ENCODE measurements at places on chromosomes 12 and 14. TPM values are rescaled to one million over a fixed set of nuclear protein-coding genes. Genes with fewer than 3 reads are reported as not detected.

Gene TRIM9
- 2.4 TPM for total RNA-seq

Gene DPPA3
- total RNA-seq, result not detected

Gene COL2A1
- total RNA-seq, result not detected

Gene TMTC2
- total RNA-seq, result 2.5 TPM

Gene KSR2
- total RNA-seq, result 0.14 TPM

Gene PRR4
- 1.3 TPM for total RNA-seq

- no peaks in the 10 kb centered on the region for H3K4me1 ChIP-seq
- peaks cover 8% of the 10 kb centered on the region for H3K27me3 ChIP-seq
- DNase-seq, result no peak
- no peaks in the 10 kb centered on the region for H3K36me3 ChIP-seq
Measured at GRCh38 chr14:72634691-72635616, 258.9 kb downstream of the DPF3 start.

GRCh38 chr14:101115652-101116051, 212.1 kb upstream of the RTL1 start:
- H3K4me3 ChIP-seq, result no peak overlapping the region
- peaks cover 11% of the 10 kb centered on the region for H3K4me1 ChIP-seq
- H3K27ac ChIP-seq, result no peak overlapping the region
- no peaks in the 10 kb centered on the region for H3K36me3 ChIP-seq

DNA sequence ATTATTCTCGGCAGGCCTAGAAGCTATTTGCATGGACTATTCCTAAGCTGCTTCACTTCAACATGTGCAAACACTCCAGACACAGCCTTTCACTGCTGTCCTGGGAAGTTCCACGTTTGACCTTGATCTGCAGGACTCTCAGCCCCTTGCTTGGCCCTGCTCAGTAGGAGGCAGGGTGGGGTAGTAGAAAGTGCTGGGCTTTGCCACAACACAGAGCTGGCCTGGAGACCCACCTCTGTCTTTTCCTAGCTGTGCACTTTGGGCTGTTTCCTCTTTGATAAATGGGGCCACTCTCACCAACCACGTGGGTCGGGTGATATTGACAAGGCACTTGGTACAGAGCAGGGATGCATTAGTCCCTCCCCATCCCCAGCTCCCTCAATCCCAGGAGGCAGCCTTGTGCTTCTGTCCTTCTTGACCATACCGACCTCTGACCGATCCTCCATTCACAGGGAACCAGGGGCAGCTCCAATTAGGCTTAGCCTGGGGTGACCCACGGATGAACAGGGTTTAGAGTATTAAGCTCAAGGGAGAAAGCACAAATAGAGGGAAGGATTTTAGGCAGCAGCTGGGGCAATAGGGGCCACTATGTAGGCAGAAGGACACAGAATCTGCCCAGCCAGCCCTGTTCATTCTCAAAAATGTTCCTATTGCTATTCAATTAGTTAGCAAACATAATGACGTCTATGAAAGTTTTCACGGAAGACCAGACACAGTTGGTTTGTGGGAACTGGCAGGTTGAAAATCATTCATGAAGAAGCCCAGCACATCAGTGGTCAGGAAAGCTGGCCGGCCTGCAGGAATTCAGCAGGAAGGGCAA, 63.3 kb downstream of the SYNE3 start:
- no peak overlapping the region for H3K27ac ChIP-seq
- no peaks in the 10 kb centered on the region for H3K4me1 ChIP-seq
- H3K27me3 ChIP-seq, result no peaks in the 10 kb centered on the region
- no peak for DNase-seq
- peaks cover 28% of the 10 kb centered on the region for H3K36me3 ChIP-seq

GRCh38 chr12:39103552-39104165, 198.3 kb upstream of the CPNE8 start:
- H3K36me3 ChIP-seq, result no peaks in the 10 kb centered on the region
- H3K27me3 ChIP-seq, result peaks cover 2% of the 10 kb centered on the region
- peak; percentile 10 for DNase-seq

DNA sequence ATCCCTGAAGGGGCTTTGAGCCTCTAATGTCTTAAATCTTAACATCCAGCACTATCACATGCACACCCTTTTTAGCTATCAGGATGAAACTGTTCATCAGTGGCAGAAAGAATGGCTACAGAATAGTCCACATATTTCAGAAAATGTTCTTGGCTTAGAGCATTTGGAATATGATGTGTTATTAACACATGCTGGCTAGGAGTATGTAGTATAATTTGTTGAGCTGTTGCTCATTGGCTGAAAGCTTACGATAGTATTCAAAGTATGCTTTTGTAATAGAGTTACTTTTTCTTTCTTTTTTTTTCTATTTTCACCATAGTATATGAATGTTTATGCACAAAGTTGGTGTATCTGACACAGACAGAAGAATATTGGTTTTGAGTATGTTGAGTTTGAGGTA, 55.1 kb downstream of the MNAT1 start:
- no peaks in the 10 kb centered on the region for H3K27me3 ChIP-seq
- H3K4me1 ChIP-seq, result no peaks in the 10 kb centered on the region
- H3K36me3 ChIP-seq, result peaks cover 20% of the 10 kb centered on the region
- no peak overlapping the region for H3K27ac ChIP-seq
- no peak for DNase-seq

- no peak overlapping the region for H3K27ac ChIP-seq
- H3K4me1 ChIP-seq, result no peaks in the 10 kb centered on the region
- no peak for DNase-seq
- H3K27me3 ChIP-seq, result no peaks in the 10 kb centered on the region
- H3K36me3 ChIP-seq, result no peaks in the 10 kb centered on the region
Measured at GRCh38 chr14:100187247-100187833, 27.9 kb upstream of the DEGS2 start.

DNA sequence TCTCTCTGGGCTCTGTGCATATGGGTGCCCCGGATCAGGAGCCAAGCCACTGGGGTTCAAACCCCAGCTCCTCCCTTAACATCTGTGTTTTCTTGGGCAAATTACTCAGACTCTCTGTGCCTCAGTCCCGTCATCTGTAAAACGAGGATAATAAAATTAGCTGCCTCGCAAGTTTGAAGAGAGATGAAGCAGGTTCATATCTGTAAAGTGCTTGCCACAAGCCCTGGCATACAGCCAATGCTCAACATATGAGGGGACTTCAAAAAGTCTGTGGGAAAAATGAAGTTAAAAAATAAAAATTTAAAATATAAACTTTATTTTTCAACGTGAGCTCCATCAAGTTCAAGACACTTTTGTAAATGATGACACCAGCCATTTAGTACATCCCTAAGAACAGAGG, 276.7 kb downstream of the FOXN3 start:
- H3K27ac ChIP-seq, result no peak overlapping the region
- no peak overlapping the region for H3K4me3 ChIP-seq
- H3K27me3 ChIP-seq, result no peaks in the 10 kb centered on the region
- no peak for DNase-seq

DNA sequence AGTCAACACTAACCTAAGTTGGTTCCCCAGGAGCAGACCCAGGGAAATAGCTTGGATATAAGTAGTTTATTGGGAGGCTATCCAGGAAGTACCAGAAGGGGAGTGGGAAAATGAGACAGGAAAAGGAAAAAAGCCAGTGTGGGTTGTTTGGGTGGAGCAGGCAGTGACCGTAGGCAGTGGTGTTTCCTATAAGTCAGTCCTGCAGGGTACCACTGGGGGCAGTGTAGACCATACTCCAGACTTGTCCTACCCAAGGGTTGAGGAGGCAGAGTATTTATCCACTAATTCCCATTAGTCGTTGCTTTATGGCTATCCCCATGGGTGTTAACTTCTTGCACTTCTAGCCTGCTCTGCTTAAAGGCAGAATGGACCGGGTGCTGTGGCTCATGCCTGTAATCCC, 6.4 kb upstream of the CCDC60 start:
- DNase-seq, result peak; percentile 12
- peaks cover 8% of the 10 kb centered on the region for H3K27me3 ChIP-seq
- no peaks in the 10 kb centered on the region for H3K36me3 ChIP-seq
- no peak overlapping the region for H3K27ac ChIP-seq
- no peak overlapping the region for H3K4me3 ChIP-seq

DNA sequence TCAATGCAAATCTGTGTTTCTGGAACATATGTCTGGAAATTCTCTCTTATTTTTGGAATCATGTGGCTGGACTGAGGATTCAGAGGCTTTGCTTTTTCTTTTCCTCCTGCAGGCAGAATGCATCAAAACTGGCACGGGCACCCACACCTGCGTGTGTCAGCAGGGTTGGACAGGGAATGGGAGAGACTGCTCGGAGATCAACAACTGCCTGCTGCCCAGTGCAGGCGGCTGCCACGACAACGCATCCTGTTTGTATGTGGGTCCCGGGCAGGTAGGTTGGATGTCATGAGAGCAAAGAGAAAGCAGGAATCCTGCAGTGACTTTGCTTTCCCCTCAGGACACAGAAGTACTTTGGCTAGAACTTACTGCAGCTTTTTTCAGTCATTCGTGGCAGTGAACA, 90.3 kb downstream of the STAB2 start:
- DNase-seq, result no peak
- H3K4me3 ChIP-seq, result no peak overlapping the region
- H3K4me1 ChIP-seq, result no peaks in the 10 kb centered on the region
- no peak overlapping the region for H3K27ac ChIP-seq
- peaks cover 2% of the 10 kb centered on the region for H3K27me3 ChIP-seq

DNA sequence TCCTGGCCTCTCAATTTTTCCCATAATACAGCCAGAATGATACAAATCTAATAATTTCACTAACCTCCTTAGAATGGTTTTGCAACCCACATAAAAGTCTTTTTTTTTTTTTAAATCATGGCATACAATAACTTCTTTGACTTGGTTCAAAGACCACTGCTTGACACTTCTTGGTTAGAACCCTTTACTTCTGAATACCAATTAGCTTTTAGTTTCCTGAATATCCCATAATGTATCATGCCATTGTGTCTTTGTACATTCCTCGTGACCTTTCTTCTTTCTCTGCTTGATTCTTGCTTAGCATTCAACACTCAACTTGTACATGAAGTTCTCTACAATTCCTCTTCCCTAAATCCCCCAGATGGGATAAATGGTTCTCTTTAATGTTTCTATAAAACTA, 19.3 kb downstream of the KLHL28 start:
- peaks cover 69% of the 10 kb centered on the region for H3K36me3 ChIP-seq
- H3K4me3 ChIP-seq, result no peak overlapping the region
- no peaks in the 10 kb centered on the region for H3K27me3 ChIP-seq
- peaks cover 25% of the 10 kb centered on the region for H3K4me1 ChIP-seq
- peak overlapping the region; percentile 4 for H3K27ac ChIP-seq

DNA sequence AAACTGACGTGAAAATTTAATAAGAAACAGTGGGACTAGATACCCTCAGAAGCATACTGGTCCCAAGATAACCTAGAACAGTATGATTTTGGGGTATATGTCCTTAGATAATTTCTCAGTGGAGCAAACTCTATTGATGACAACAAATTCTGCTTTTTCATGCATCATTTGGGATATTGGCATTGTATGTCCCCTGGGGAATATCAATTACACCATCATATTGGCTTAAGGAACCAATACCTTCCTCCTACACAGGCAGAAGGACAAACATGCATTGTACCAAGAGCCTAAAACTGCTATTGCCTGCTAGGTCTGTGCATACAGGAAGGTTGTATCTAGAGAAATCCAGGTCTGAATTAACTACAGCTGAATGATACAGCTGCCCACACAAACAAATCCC, 17.6 kb upstream of the CDH24 start:
- DNase-seq, result no peak
- no peak overlapping the region for H3K27ac ChIP-seq
- peaks cover 18% of the 10 kb centered on the region for H3K4me1 ChIP-seq
- no peak overlapping the region for H3K4me3 ChIP-seq
- H3K36me3 ChIP-seq, result peaks cover 49% of the 10 kb centered on the region

DNA sequence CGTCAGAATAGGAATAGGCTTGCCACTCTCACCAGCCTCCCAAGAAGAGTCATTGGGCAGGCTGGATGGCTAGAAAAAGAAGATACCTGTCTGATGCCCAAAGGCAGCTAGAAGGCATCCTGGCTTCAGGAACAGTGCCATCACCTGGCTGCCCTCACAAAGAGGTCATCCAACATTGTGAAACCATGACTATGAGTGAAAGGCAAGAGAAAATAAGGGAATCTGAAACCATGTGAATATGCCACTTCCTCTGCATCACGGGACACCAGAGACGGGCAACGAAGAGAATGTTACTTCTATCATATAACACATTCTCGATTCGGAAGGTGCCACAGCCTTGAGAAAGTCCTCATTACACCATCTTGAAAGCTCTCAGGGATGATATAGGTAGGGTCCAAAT, 182.0 kb downstream of the DAD1 start:
- H3K4me3 ChIP-seq, result no peak overlapping the region
- H3K4me1 ChIP-seq, result no peaks in the 10 kb centered on the region
- DNase-seq, result no peak
- H3K27ac ChIP-seq, result no peak overlapping the region
- no peaks in the 10 kb centered on the region for H3K27me3 ChIP-seq

- no peak overlapping the region for H3K27ac ChIP-seq
- no peak overlapping the region for H3K4me3 ChIP-seq
- DNase-seq, result no peak
- peaks cover 14% of the 10 kb centered on the region for H3K27me3 ChIP-seq
- H3K36me3 ChIP-seq, result no peaks in the 10 kb centered on the region
- no peaks in the 10 kb centered on the region for H3K4me1 ChIP-seq
Measured at GRCh38 chr14:100988011-100988410, 84.5 kb upstream of the RTL1 start.

GRCh38 chr12:91778091-91778832, 367.4 kb downstream of the BTG1 start:
- H3K4me1 ChIP-seq, result peaks cover 42% of the 10 kb centered on the region
- DNase-seq, result no peak
- H3K27me3 ChIP-seq, result no peaks in the 10 kb centered on the region
- H3K27ac ChIP-seq, result peak overlapping the region; percentile 81
- no peaks in the 10 kb centered on the region for H3K36me3 ChIP-seq

DNA sequence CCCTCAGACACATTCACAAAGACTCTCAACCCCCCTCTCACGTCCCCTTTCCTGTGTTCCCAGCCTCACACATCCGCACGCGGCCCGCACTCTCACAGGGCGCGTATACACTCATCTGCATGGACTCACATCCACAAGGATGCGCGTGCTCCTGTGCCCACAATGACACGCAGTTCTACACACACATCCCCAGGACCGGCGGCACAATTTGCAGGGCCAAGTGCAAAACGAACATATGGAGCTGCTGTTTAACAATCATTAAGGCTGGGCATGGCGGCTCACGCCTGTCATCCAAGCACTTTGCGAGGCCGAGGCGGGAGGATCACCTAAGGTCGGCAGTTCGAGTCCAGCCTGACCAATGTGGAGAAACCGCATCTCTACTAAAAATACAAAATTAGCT, 36.4 kb upstream of the EML1 start:
- DNase-seq, result no peak
- peaks cover 7% of the 10 kb centered on the region for H3K4me1 ChIP-seq
- H3K27ac ChIP-seq, result no peak overlapping the region
- H3K27me3 ChIP-seq, result peaks cover 20% of the 10 kb centered on the region
- H3K4me3 ChIP-seq, result no peak overlapping the region
- H3K36me3 ChIP-seq, result no peaks in the 10 kb centered on the region

- no peak for DNase-seq
- no peaks in the 10 kb centered on the region for H3K4me1 ChIP-seq
- no peaks in the 10 kb centered on the region for H3K36me3 ChIP-seq
- H3K27ac ChIP-seq, result no peak overlapping the region
- no peaks in the 10 kb centered on the region for H3K27me3 ChIP-seq
Measured at GRCh38 chr12:79645235-79645630, 45.5 kb downstream of the PAWR start.

- H3K27ac ChIP-seq, result no peak overlapping the region
- no peaks in the 10 kb centered on the region for H3K27me3 ChIP-seq
Measured at GRCh38 chr12:125089083-125089482, 23.8 kb downstream of the AACS start.

- H3K4me1 ChIP-seq, result no peaks in the 10 kb centered on the region
- H3K27ac ChIP-seq, result no peak overlapping the region
- H3K36me3 ChIP-seq, result no peaks in the 10 kb centered on the region
- H3K4me3 ChIP-seq, result no peak overlapping the region
- no peak for DNase-seq
Measured at GRCh38 chr14:28820677-28821076, 54.1 kb downstream of the FOXG1 start.

Data from activated CD4-positive, alpha-beta T cell treated with anti-CD3 and anti-CD28 coated beads for 36 hours (primary cell).